ENCODE measurements at places on chromosomes 12 and 14.

- DNase-seq = no peak
These were observed 103.2 kb upstream of the GPHB5 start for GRCh38 chr14:63421919-63422318.

DNA sequence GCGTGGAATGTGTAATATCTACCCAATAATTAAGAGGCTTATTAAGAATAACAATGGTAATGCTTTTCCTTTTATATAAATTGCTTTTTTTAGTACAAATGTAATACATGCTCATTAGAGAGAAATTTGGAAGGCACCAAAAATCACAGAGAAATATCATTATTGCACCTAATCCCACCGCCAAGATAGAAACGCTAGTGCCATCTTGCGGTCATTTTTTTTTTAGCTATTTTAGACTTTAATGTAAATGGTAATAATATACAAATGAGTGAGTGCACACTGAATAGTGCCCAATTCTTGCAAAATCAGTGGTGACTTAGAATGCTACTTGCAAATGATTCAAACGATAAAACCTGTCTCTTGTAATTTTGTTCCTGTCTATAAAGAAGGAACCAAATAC is 576.8 kb upstream of the TMEM132C start:
- DNase-seq = no peak

DNA sequence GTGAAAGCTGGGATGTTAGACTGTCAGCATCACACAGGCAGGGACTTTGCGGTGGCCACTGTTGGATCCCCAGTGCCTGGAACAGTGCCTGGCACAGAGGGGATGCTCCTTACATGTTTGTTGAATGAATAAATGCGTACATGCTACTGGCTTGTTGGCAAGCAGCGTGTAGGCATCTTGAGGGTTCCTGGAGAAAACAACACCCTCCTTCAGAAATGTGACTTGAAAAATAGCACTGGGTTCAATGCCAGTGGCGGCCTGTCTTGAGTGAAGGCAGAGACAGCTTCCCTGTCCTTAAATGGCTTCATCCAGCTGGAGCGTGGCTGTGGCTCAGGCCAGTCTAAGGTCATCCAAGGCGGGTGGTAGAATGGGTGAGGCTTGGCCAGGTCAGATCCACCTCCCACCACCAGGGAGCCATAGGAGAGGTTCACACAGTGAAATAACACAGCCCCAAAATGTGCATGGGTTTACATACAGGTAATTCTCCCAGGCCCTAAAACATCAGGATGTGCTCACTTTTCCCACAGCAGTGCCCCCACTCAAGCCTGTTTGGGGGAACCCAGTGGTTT is 171.4 kb downstream of the PHETA1 start:
- DNase-seq = no peak

GRCh38 chr12:1830401-1830845 is 10.1 kb downstream of the LRTM2 start:
- DNase-seq = no peak

GRCh38 chr14:52395728-52396127 is 81.6 kb downstream of the PTGER2 start:
- DNase-seq = no peak

DNA sequence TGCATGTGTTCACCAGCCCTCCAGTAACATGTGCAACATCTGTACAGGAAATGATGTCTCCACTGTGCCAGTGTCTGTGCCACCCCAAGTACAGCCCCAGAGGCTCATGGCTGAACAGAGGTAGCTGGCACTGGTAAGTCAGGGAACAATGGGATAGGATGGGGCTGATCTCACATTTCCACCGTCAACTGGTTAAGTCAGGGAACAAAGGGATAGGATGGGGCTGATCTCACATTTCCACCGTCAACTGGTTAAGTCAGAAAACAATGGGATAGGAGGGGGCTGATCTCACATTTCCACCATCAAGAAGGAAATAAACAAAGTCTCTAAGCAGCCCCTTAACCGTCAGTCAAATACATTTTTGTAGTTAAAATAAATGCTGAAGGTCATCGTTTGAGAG is 246.6 kb downstream of the TMEM132D start:
- no peak for DNase-seq

- no peak for DNase-seq
These were observed 330.5 kb downstream of the PAWR start for GRCh38 chr12:79360286-79360685.

GRCh38 chr12:28537474-28537873 is 347.2 kb downstream of the CCDC91 start:
- no peak for DNase-seq

- DNase-seq = no peak
These were observed 76.4 kb downstream of the FOXN4 start for GRCh38 chr12:109232731-109233130.

DNA sequence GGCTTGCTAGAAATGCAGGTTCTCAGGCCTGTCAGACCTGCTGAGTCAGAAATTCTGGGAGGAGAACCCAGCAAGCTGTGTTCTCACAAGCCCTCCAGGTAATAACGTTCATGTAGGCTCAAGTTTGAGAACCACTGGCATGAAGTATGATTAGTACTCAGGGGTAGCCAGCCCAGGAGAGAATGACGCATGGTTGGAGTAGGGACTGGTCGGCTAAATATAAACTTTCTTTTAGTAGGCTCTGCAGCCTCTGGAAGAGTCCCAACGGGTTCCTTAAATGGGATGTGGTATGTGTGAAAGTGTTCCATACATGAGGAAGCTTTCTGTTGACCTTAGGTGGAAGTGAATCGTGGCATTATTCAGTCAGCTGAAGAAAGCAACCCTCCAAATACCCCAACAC is 209.3 kb downstream of the SLC41A2 start:
- no peak for DNase-seq

DNA sequence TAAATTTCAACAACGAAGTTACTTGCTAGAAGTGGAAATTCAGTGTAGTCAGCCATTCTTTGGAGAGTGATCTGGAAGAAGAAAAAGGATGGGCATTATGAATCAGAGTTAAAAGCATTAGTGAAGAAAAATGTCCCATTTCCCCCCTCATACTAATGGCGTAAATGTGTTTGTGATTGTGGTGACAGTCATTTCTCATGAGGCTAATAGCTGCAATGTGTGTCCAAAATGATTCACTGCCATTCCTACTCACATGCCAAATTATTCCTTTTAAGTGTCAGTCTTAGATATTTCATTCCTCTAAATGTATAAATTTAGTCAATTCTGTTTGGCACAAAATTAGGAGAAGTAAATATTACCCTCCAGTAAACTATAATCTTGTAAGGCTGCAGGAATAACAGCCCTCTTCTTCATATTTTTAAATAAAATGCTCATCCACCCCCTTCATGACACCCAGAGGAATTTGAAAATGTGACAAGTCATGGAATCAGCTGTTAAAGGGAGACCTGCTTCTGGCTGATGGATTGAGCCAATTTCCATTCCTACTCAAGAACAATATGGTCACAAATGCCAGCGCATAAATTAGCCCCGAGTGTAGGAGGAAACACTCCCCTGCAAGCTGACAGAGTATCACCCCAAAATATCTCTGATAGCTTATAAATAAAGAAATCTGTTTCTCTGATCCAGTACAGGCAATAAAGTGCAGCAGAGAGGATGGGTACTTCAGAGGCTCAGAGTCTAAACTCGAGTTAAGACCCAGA is 912.3 kb upstream of the SEL1L start:
- DNase-seq = no peak

- DNase-seq = no peak
These were observed 698 bp downstream of the ACOT6 start for GRCh38 chr14:73613046-73613383.

DNA sequence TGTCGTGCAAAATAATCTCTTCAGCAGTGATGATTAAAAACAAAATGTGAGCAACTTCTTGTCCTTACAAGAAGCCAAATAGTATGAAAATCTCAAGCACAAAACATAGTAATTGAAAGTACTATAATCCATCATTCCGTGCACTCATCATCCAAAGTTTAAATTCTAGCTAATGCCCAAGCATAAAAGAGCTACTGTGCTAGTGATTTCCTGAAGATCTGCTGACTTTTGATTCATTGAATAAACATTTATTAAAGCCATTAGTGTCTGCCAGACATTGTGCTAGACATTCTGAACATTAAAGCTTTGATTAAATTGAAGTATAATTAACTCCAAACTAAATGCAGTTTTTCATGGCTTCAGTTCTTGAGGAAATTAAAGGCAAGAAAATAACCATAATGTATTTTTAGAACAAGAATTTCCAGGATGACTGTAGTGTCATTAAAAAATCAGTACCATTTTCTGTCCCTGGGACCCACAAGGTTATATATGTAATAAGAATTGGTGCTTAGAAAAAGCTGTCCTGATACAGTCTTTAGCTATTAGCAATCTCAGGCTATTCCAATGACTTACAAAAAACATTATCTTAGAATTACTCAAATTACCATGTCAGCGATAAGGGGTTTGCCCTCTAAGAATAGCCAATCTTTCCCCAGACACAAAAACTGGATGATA is 71.7 kb downstream of the CMAS start:
- DNase-seq = no peak

DNA sequence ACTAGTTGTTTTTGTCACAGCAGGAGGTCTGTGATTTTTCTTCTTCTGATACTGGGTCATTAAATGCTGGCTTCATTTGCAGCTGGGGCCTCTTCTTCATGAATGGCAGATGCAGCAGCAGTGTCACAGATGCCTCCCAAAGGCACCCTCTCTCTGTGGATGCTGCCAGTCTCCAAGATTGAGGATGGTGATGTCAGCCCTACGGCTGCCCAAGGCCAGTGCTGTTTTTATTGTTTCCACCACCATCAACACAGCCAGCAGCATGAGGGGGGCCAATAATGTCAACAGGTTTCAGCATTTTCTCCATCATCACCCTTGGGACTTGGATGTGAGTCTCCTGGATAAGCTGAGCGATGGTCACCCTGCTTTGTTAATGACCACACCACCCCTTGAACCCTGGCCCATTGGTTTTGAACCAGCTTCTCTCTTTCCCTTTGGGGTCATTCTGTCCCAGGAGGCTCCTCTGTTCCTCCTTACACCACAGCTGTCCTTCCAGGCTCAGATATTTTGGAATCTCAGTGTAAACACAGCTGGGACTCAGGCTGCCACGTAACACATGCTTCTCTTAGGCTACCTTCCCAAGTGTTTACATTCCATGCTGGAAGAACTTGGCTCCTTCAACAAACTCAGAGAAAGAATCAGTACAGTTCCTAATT is 151.7 kb upstream of the DDHD1 start:
- DNase-seq = no peak

DNA sequence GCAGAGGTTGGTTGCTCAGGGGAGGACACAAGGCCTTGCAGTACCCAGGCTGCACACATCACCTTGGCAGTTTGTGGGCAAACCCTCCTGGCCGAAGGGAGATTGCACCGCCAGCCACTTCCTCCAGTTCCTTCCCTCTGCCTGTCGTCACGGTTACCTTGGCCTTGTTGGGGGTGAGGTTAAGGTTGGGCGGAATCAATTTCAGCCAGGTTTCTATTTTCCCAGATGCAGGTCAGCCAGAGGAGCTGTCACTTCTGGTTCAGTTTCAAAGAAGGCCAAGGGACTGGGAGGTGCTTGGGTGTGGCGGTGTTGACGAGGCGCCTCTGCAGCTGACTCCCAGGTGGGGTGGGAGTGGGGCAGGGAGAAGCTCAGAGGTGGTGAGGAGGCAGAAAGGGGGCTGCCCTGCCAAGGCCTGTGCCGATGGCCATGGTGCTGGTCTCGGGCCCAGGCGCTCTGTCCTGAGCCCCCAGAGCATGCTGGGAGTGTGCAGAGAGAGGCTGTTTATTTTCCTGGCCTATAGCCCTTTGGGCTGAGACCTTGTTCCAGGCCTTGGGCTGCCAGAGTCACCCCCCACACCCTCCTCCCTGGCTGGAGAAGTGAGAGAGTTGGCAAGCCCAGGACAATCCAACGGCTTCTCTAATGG is 31.4 kb downstream of the JDP2 start:
- DNase-seq = no peak

DNA sequence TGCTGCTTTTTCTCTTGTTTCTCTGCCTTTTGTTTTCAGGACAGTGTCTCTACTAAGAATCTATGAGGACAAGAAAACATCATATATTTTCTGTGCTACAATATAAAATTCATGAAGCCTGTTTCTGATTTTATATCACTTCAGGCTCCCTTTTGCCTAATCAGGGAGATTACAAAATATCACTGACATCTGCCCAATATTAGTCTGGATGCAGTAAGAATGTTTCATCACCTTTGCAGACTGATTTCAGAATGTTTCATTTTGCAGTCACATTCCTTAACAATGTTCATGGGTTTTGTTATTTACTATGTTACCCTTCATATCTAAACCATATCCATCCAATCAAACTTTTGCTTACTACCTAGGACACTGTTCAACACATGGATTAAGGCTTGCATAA is 491 bp upstream of the CLEC6A start:
- DNase-seq = no peak

DNA sequence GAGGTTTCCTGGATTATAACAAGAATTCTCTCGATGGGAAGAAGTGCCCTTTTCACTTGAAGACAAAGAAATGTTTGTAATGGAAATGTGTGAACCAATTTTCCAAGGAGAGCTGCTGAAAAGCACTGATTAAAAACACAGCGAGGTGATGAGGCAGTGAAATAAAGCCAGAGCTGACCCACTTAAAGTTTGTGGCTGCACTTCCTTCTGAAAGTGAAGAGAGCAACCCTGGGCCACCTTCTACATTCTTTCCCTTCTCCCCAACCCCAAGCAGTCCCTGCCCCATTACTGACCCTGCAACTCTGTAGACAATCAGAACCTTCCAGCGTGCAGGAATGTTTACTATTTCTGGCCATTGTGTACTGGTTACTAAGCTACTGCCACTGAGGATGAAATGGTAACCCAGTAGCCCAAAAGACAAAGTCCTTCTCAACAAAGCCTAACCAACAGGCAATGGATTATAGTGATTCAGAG is 173.9 kb downstream of the TTC7B start:
- DNase-seq = no peak

GRCh38 chr12:17056546-17056945 is 450.6 kb upstream of the LMO3 start:
- DNase-seq = no peak

DNA sequence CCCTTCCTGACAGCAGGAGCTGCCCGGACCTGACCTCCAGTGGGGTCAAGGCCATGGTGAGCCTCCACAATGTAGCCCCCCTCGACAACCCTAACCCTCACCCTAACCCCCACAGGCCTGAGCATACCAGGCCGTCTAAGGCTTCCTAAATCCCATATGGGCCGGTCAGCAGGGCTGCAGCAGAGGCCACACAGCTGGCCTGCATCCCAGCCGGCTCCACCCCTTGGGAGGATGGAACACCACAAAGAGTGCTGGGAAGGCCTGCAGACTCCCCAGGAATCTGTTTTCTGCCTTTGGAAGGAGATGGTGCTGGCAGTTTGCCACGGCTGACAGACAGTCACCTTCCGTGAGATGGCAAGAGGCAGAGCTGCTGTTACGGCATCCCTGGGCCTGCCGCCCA is 2.8 kb downstream of the TMEM179 start:
- no peak for DNase-seq

DNA sequence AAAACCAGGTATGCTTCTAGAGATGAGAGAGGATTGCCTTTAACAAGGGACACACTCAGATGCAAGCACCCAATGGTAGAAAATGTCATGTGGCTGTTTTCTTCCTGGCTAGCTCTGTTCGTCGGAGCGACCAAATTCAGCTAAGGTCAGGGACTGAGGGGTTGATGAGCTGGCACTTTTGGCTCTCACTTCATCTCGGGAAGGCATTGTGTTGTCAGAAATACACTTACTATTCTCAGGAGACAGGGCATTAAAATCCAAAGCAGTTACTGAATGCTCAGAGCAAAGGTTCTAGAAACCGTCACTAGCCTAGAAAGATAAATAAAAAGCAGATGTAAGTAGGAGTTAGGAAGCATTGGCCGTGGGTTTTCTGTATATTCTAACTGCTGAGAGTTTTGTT is 275.7 kb upstream of the SSTR1 start:
- DNase-seq = no peak

All from effector CD4-positive, alpha-beta T cell (primary cell).